IPS-NIHi11 (cell line): ENCODE measurements at places on chromosomes 13 and 19.

DNA sequence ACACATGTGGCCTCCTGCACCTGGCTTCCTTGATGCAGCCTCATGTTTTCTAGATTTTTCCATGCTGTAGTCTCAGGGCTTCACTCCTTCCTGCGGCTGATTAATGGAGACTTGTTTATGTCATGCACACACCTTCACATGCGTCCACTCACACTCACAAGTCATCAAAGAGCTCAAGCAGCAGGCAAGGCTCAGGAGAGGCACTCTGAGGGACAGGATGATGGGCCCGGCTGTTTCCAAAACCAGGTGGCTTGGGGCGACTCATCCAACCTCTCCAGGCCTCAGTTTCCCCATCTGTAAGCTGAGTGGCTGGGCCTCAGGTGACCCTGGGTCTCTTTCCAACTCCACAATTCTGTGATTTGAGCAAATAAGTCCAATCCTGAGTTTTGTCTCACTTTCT is 36.9 kb downstream of the RASA3 start:
- DNase-seq = no peak

DNA sequence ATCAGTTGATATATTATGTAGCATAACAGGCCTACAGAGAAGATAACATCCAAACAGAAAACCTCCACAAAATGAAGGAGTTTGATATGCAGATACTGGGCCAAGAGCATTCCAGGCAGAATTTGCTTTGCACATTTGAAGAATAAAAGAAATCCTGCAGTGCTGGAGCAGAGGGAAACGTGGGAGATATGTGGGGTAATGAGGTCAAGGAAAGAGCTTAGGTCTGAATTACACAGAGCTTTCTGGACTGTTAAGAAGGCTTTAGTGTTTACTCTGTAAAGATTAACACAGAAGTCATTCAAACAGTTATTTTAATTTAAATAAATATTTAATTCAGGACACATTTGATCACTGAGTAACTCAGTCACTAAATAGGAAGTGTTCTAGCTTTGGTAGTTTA is 692.7 kb downstream of the PCDH9 start:
- no peak for DNase-seq

DNA sequence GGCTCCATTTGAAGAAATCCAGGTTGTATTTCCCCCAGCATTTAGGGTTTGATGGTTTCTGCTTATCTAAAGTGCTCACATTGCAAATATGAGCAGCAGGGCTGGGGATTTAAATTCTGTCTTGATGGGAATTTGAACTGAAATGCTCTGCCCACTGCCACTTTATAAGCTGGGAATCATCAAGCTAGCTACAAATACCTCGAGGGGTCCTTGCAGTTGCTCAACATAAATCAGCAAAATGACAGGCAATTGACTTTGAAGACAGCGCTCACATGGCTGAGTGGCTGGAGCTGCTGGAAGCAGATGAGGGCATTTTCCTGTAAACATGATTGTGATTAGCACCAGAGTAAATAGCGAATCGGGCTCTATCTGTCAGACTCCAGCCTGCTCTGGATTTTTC is 39.4 kb upstream of the MEDAG start:
- DNase-seq = no peak

DNA sequence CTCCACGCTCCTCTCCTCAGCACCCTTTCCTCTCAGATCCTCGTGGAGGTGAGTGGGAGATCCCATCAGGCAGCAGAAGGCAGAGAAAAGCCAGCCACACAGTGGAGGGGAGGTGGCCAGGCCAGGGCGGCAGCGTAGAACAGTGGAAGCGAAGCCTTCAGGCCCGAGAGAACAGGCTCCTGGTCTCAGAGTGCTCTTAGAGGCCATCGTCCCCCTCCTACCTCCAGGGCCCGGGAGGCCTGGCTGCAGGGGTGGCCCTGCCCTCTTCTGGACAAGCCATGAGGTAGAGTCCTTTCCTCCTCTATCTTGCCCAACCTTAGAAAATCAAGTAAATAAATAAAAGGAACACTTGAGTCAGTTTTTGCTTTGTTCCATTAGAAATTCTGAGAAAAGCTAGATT is 202.0 kb downstream of the KATNAL1 start:
- peak; percentile 26 for DNase-seq

DNA sequence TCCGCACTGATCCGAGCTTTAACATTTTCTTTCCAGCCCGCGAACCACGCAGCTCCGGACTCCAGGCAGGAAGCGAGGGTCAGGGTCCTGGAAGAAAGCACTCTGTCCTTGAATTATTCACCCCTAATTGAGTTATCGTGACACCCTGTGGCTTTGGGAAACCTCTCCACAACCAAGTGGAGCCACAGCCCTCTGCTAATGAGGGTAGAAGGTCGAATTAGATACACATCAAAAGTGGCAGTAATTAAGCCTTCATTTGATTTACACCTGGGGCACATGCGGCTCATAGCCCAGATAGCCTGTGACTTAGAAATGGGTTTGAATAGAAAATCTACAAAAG is 15.9 kb upstream of the RNF17 start:
- no peak for DNase-seq

DNA sequence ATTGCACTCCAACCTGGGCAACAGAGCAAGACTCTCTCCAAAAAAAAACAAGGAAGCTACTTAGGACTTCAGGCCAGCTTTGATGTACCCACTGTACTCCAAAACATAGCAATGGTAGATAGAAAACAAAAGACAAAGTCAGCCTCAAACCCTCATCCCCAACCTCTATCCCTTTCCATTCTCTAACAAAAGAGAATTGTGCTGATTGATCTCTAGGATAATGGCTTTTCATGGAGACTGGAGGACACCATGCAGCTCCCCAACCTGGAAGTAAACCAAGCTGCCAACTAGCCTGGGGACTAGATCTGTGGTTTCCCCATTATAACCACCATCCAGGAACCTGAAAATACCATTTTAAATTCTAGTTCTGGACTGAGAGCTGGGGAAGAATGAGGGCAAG is 4.3 kb upstream of the ZDHHC20 start:
- DNase-seq = no peak

- DNase-seq = no peak
These were observed 13.4 kb downstream of the SERP2 start for GRCh38 chr13:44386913-44387556.

- DNase-seq = no peak
These were observed 19.8 kb downstream of the RBM26 start for GRCh38 chr13:79386125-79386826.

GRCh38 chr19:54452626-54453025 is 3.6 kb downstream of the LENG8 start:
- no peak for DNase-seq

DNA sequence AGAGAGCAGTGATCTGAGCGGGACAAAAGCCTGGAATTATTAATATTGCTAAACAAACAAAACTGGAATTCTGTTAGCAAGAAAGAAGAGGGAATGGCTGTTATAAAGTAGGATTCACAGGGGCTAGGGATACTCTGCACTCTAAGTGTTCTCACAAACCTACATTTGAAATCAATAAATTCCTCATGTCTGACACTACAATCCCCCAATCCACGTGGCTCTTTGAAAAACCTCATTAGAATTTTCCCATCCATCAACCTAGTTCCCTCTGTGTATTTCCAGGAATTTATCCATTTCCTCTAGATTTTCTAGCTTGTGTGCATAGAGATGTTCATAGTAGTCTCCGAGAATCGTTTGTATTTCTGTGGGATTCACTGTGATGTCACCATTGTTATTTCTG is 307.5 kb downstream of the RBM26 start:
- no peak for DNase-seq

DNA sequence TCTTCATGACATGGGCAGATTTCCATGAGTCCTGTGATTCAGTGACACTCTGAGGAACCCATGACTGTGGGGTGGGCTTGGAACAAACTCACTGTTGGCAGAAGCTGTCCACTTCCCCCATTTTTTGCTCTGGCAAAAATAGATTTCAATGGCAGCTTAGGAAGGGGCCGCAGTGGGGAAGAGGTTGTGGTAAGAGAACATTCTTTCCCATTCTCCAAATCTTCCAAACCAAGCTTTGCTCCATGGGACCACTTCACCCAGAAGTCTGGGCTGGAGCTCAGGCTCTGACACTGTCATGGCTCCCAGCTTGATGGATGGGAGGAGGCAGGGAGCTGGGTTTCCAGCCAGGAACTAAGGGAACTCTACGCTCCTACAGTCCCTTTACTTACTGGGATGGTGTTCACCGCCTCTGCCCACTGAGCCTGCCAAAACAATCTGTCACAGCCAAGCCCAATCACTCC is 24.9 kb upstream of the MEDAG start:
- no peak for DNase-seq

DNA sequence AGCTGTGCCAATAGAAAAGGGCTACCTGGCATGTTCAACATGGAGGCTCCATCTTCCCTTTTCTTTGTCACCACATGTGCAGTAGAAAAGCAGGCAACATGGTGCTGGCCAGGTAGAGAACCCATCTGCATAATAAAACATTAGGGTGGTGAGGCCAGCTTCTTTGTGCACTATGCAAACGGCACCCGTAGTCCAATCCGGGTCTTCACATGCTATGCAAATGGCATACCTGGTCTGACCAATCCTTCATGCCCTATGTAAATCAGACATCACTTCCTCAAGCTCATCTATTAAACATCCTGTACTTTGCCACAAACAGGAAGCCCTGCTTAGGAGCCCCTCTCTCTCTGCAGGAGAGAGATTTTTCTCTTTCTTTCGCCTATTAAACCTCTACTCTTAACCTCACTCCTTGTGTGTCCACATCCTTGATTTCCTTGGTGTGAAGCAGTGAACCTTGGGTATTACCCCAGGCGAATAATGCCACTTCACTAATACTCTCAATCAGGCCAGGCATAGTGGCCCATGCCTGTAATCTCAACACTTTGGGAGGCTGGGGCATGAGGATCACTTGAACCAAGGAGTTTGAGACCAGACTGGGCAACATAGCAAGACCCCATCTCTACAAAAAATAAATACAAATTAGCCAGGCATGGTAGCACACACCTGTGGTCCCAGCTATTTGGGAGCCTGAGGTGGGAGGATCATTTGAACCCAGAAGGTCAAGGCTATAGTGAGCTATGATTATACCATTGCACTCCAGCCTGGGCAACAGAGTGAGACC is 111.3 kb upstream of the MRI1 start:
- no peak for DNase-seq

DNA sequence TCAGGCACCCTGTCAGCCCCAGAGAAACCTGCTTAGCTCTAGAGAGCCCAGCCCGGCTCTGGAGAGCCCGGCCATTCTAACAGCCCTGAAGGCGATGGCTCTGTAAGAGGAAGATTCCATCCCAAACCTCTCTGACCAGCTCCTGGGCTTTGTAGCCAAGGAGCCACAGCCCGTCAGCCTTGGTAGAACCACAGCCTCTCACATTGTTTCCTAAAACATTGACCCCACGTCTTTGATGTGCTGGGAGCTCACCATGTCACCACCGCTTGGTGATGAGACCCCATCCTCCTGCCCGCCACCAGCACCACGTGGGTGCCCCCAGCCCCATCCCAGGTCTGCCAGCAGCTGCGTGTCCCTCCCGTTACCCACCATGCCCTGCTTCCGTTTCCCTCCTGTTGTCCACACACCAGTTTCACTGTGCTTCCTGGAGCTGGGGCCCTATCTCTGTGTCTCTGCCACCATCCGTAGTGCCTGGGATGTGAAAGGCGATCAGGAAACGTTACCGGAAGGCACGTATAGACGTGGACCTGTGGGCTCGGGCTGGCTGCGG is 94.2 kb upstream of the MCF2L start:
- no peak for DNase-seq

- DNase-seq = no peak
These were observed 9.5 kb upstream of the WTIP start for GRCh38 chr19:34471906-34472700.

- peak; percentile 27 for DNase-seq
These were observed 188.0 kb downstream of the TDRD3 start for GRCh38 chr13:60584976-60585375.

DNA sequence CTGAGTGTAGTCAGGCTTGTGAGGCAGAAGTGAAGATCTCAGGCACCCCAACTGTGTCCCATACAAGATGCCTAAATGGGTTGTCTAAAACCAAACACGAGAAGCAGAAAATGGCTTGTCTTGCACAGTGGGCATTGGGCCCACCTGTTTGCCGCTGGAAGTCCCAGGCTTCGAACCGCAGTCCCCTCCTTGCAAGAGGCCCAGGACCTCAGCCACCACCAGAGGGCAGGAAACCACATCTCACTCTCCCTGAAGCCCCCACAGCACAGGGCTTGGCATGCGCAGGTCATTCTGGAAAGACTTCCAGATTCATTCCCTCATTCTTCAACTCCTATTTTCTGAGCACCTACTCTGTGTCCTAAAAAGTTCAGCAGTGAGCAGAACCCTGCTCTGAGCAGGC is 973.7 kb downstream of the UQCRFS1 start:
- DNase-seq = peak; percentile 71

- DNase-seq = peak; percentile 88
These were observed 144.5 kb upstream of the ZNF536 start for GRCh38 chr19:30227661-30228112.

GRCh38 chr13:26923824-26924605 is 163.4 kb upstream of the GPR12 start:
- DNase-seq = no peak

- no peak for DNase-seq
These were observed 14.5 kb upstream of the GPR183 start for GRCh38 chr13:99321709-99322108.

DNA sequence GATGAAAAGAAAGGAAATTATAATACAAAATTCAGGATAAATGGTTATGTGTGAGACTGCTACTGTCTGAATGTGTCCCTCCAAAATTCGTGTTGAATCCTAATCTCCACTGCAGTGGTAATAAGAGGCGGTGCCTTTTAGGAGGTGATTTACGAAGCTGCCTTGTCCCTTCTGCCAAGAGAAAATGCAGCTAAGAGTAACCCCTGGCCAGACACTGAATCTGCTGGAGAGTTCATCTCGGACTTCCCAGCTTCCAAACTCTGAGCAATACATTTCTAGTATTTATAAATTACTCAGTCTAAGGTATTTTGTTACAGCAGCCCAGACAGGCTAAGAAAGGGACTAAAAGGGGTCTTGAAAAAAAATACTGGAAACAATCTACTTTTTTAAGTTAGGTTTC is 152.6 kb downstream of the KLF12 start:
- DNase-seq = no peak

GRCh38 chr13:102440259-102440936 is 38.5 kb upstream of the FGF14 start:
- no peak for DNase-seq
